ENCODE measurements at places on chromosomes 1 and 21. TPM values are rescaled to one million over a fixed set of nuclear protein-coding genes. Genes with fewer than 3 reads are reported as not detected.

DNA sequence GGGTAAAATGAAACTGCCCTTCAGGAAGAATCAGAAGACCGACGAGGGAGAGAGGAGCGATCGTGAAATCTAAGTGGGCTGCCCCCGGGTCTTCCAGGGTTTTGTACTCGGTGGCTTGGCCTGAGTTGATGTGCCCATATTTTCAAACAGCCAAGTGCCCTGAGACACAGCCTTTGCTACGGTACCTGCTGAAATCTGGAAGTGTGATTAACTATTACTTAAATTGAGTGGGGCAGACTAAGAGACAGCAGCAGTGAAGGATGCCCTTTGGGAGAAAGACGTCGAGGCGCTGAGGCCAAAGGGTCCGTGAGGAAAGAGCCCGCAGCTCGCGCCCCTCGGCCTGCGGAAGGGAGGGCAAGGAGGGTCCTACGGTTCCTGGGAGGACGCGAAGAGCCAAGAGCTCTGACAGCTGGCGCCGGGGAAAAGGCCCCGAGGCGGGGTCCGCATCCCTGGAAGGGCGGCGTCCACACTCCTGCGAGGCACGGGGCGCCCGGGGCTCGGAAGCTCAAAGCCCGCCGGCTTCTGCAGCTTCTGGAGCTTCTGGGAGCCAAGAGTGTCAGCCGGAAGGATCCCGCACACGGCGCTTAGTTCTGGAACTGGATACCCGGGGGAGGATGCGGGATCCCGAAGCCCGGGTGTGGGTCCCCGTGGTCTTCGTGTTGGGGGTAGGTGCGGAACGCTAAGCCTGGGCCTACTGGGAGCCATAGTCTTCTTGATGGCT, 15.4 kb upstream of the RNU1-4 start:
- H3K27me3 ChIP-seq: peaks cover 6% of the 10 kb centered on the region
- no peak overlapping the region for H3K27ac ChIP-seq
- H3K36me3 ChIP-seq: no peaks in the 10 kb centered on the region
- no peak overlapping the region for H3K4me3 ChIP-seq
- no peak for DNase-seq

CLCA4 gene
- 0.05 TPM for total RNA-seq

CA6 gene
- total RNA-seq: not detected

GPR61 gene
- 0.38 TPM for total RNA-seq

ADIPOR1 gene
- 53.2 TPM for total RNA-seq

EXTL1 gene
- total RNA-seq: not detected

WDR64 gene
- total RNA-seq: not detected

AADACL3 gene
- total RNA-seq: not detected

Data from GM12878 (cell line).